ENCODE measurements at places on chromosomes 2 and 18.

GRCh38 chr18:46867367-46868143, 49.8 kb downstream of the PIAS2 start:
- DNase-seq: no peak

GRCh38 chr2:176280156-176280555, 10.9 kb downstream of the MTX2 start:
- DNase-seq: no peak

DNA sequence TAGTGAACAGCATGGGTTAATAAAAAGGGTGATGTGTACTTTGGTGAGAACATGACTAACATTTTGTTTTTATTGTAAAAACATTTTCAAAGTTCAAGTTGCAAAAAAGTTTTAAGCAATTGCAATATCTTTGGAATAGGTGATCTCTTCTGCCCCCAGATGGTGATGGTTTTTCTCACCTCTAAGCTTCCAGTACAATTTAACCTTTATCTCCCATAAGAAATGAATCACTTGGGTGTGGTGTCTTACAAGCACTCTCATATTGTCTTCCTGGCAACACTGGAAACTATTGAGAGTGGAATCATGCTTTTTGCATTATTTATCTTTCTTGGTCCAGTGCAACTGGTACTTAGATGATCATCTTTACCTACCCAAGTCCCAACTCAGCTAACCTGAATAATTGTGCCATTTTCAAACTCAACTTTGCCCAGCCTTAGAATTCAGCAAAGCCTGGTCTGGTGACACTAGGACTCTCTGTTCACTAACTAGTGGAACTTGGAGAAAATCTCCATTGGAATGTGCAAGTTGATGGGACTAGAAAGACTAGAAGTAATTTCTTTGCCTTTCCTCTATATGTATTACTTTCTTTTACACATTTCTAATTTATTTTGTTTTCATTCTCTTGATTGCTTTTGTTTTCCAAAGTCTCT, 964.7 kb upstream of the ZEB2 start:
- no peak for DNase-seq

DNA sequence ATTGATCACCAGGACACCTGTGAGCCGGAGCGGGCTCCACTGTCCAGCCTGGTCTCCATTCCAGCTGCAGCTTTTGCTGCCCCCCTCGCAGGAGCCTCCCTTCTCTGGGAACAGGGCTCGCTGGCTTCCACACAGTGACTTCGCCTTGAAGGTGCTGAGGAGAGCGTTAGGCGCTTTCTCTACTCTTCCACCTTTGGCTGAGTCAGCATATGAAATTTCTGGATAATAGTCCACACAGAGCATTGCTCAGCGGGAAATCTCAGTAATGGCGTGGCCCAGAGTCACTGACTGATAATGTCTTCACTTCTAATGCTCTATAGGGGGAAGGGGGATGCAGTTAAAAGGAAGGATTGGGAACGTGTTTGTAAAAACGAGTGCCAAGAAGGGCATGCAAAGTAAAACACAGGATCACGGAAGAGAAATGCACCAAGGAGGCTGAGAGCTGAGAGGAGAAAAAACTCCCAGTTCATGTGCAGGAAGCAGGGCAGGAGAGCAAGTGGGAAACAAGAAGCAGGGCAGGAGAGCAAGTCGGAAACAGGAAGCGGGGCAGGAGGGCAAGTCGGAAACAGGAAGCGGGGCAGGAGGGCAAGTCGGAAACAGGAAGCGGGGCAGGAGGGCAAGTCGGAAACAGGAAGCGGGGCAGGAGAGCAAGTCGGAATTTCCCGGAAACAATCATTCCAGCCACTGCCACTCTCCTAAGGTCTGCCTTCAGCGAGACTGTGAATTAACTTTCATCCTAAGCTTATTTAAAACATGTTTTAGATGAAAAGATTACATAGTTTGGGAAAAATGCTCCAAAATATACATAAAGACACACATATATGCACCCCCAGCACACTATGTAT, 77.7 kb downstream of the MYT1L start:
- no peak for DNase-seq

GRCh38 chr2:241507430-241508239, 749 bp downstream of the STK25 start:
- DNase-seq: peak; percentile 36

GRCh38 chr2:144642131-144642530, 122.2 kb upstream of the ZEB2 start:
- DNase-seq: no peak

- peak; percentile 34 for DNase-seq
These were observed 11.1 kb upstream of the AGFG1 start for GRCh38 chr2:227460833-227461232.

DNA sequence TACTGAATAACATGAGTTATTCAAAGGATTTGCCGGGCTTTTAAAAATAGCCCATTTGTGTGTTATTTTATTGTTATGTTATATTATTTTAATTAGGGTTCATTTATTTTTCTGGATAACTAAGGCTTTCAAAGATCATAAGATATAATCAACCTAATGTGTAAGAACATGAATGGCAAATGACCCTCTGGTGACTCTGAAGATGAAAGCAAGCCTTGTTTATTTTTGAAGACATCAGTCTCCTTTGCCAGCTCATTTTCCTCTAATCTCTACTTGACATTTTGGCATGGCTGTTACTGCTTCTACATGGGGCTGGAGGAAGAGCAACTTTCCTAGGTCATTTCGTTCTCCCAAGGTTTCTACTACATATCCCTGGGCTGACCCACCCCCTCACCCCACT, 10.6 kb downstream of the FAP start:
- DNase-seq: no peak

- no peak for DNase-seq
These were observed 54.1 kb downstream of the CPO start for GRCh38 chr2:206993396-206993911.

DNA sequence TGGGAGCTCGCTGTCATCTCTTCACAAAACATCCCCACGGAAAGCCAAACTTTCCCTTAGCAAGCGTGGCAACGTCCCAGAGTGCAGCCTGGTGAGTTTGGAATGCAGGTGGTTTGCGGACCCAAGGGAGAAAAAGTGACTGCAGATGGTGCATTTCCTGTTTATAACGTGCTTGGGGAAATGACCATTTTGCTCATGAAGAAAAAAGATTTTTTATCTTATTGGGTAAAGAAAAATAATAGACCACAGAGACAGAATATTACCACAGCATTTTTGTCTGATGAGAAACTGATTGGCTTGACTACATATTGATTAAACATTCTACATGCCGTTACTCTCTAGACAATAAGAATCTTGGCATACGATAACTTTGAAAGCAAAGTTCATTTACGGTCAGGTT, 136.5 kb downstream of the COPS8 start:
- no peak for DNase-seq

- no peak for DNase-seq
These were observed 677.6 kb upstream of the ID2 start for GRCh38 chr2:8004250-8004681.

DNA sequence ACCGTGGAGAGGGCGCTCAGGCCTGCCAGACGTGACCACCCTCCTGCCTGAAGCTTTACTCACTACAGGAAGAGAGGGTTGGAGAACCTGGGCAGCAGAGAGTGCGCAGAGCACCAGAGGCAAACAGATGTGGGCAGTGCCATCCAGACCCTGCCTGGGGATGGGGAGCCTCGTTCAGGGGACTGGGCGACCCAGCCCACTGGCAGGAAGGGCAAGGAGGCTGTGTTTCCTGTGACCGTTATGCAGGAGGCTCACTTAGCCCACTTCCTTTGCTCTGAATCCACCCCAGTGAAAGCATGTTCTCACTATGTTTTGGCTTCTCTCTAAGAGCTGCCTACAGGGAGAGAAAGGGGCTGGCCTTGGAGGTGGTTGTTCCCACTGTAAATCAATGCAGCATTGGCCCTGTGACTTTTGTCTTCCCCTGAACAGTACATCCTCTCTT, 23.0 kb upstream of the ACKR3 start:
- no peak for DNase-seq

Data from activated CD4-positive, alpha-beta T cell treated with anti-CD3 and anti-CD28 coated beads, Interleukin-2, amount 50 U/mL, for 48 hours (primary cell).